ENCODE measurements at places on chromosomes 13 and 19.

DNA sequence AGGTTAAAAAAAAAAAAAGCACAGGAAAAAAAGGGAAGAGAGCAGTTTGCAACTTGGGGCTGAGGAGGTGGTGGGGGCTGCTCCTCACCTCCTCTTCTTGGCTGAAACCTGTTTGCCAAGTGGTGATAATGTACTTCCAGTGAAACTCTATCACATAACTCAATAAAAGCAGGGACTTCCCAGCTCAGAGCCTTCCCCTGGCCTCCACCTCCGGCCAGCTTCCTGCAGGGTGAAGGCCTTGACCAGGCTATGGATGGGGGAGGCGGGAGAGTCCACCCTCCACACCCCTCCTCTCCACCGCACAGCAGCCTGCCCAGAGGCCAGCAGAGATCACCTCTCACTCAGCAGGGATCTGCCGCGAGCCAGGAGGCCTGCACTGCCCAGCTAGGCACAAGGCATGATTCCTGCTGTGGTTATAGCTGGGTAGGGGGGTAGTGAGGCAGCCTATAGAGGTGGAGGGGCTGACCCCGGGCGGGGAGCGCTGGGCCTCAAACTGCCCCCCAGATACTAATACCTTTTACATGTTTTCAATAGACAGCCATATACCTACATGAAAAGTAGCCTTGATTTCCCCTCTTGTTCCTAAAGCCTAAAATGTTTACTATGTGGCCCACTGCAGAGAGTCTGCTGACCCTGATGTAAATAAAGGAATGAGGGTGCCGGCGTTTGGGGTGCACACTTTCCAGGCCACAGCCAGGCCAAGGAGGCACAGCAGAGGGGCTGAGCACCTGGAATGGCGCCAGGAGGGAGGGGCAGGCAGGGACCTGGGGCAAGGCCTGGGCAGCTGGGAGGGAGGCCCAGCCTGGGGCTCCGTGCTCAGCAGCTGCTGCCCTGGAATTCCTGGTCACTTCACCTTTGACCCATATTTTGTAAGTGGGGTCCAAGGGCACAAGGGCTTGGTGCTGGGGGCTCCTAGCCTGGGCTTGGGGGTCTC lies 10.3 kb downstream of the ZNF787 start:
- DNase-seq = no peak

GRCh38 chr13:112354330-112355273 lies 21.6 kb upstream of the SPACA7 start:
- no peak for DNase-seq

- no peak for DNase-seq
Measured at GRCh38 chr19:12692960-12693359, 3.5 kb downstream of the FBXW9 start.

GRCh38 chr13:33218020-33218419 lies 67.5 kb downstream of the STARD13 start:
- no peak for DNase-seq

GRCh38 chr13:110240943-110241342 lies 66.0 kb downstream of the COL4A1 start:
- DNase-seq = no peak

- DNase-seq = no peak
Measured at GRCh38 chr13:26236296-26236695, 14.2 kb upstream of the RNF6 start.

GRCh38 chr13:80716610-80717081 lies 375.7 kb upstream of the SPRY2 start:
- peak; percentile 50 for DNase-seq

GRCh38 chr13:85853161-85853894 lies 54.1 kb upstream of the SLITRK6 start:
- no peak for DNase-seq

GRCh38 chr13:37375724-37376123 lies 222.8 kb downstream of the POSTN start:
- DNase-seq = no peak

GRCh38 chr13:48304143-48304876 lies 759 bp downstream of the RB1 start:
- peak; percentile 66 for DNase-seq

DNA sequence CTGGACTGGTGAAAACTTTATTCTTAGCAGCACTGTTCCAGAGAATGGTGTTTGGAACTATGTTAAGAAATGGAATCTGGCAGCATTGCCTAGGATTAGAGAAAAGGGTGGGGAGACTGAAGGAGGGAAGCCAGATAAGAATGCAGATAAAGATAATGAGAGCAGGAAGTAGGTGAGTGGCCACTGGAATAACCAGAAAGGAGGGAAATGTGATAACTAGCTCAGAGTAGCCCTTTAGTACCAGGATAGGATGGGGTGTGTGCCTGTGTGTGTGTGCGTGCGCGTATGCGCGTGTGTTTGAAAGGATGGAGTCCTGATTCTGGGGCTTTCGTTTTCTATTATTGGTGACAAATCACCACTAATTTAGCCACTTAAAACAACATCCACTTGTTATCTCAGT lies 33.4 kb upstream of the FRY start:
- DNase-seq = no peak

- DNase-seq = no peak
Measured at GRCh38 chr13:52414051-52414450, 8.1 kb upstream of the THSD1 start.

DNA sequence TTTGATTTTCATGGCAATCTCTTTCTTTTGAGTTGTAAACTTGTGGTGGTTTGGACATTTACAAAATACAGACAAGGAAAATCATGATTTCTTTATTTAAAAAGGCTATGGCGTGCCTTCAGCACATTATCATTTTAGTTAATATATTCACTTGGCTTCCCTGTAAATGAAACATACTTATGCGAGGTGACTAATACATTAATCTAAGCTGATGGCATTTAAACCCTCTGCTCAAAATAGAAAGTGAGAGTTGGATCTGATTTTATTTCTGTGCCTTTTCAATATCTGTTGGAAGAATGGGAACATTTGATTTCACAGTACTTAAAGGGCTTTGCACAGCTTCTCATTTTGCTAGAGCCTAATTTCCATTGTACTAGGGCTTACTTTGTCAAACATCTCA lies 289.8 kb downstream of the MTUS2 start:
- no peak for DNase-seq

DNA sequence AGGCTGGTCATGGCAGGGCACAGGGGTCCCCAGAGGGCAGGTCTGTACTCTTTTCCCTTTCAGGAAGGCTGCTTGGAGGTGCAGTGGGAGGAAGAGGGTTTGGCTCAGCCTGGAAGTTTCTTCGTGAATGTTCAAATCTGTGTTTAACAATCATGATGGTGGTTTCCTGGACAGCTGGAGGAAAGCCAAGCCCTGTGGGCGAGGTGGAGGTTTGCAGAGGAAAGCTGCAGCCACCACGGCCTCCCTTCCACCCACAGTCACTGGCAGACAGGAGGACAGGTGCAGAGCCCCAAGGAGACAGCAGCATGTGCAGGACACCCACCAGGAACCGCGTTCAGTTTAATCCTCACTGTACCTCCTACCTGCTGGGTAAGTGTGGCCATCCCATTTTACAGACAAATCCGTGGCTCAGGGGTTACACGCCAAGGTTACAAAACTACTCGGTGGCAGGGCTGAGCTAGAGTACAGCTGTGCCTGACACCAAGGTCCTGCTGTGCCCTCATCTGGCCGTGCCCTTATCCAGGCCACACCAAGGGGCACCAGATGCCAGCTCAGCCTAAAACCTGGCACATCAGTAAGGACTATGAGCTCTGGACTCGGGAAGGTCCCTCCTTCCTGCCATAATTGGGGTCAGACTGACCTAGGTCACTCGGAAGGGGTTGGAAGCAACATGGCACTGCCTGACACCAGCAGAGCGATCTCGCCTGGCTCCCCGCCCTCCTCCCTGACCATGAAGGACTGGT lies 34.1 kb downstream of the SUGP2 start:
- DNase-seq = no peak

- peak; percentile 31 for DNase-seq
Measured at GRCh38 chr19:18253716-18254115, 20.5 kb downstream of the IQCN start.

GRCh38 chr13:93942016-93942415 lies 537.5 kb downstream of the DCT start:
- no peak for DNase-seq

- DNase-seq = no peak
Measured at GRCh38 chr19:44626048-44626624, 12.8 kb downstream of the IGSF23 start.

GRCh38 chr19:38194061-38194701 lies 29.8 kb downstream of the DPF1 start:
- DNase-seq = no peak

DNA sequence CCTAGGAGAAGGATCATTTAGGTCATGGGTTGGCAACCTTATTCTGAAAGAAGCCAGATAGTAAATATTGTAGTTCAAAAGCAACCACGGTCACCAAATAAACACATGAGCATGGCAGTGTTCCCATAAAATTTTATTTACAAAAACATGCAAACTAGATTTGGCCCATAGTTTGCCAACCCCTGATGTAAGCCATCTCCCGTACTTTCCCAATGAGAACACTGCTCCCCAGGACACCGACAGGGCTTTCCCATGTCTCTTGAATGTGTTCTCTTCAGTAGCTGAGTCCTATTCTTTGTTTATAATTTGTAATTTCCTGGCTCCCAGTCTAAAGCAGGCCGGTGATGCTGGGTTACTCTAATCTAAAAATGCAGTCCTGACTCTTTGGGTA lies 239.6 kb downstream of the LHFPL6 start:
- no peak for DNase-seq

DNA sequence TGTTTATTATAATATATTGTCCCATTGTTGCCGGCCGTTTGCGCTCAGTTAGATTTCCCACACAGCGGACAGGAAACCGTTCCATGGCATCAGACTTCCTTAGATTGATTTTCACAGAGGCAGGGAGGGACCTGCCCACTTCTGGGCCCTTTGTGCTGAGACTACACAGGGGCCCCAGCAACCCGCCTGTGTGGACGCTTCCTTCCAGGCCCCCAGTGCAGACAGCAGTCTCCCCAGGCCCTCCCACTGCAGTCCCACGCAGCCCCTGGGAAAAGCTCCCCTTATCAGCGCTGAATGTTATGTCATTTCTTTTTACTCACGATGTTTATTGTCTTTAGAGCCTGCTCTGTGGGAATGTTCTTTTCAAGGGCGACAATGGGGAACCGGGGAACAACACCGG lies 351.7 kb upstream of the ARGLU1 start:
- DNase-seq = no peak

DNA sequence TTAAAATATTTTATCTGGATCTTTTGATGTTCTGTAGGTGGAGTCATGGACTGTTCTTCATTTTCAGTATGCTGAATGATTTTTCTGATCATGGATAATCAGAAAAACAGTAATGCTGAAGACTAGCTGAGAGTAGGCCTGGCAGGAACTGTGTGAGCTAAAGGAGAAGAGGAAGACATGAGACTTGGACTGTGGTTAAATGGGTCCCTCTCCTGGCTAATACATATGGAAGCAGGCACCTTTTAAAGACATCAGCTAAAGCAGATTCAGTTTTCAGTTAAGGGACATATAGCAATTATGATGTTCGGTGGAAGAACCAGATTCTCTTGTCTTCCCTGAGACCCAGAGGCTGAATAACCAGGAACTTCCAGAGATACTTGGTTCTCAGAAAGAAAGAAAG lies 169.4 kb downstream of the OLFM4 start:
- DNase-seq = peak; percentile 7

DNA sequence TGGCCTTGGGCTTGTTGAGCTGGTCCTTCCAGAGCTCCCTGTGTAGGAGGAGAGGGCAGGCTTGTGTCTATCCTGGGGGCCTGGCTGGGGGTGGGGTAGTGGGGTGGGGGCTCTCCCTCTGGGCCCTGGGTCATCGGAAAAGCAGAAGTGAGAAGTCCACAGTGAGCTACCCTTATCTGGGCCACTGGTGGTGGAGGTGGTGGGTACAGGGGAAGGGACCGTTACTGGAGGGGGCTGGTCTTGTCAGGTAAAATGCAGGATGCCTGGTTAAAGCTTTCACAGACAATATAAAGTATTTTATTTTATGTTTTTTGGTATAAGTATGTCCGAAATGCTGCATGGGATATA lies 342 bp upstream of the SIGLEC10 start:
- DNase-seq = no peak

- no peak for DNase-seq
Measured at GRCh38 chr19:40266912-40267600, 18.1 kb downstream of the AKT2 start.

DNA sequence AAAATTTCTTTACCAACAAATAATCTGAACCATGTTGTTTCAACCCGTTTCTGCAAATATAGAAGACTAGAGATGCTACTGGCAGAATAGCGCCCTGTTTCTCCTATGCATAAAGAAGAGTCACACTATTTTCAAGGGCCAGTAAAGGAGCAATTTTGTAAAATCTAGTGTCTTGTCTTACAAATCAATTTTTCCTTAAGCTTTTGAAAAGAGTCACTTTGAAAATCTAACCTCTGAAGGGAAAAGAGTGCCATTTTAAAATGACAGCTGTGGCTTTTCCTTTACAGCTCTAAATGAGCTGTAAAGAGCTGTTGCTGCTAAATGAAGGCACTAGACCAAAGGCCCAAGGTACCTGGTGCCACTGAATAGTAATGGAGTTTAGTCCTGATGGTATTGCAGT lies 16.9 kb upstream of the GTF2F2 start:
- no peak for DNase-seq

- DNase-seq = no peak
Measured at GRCh38 chr19:4653793-4654436, 14.6 kb downstream of the TNFAIP8L1 start.

DNA sequence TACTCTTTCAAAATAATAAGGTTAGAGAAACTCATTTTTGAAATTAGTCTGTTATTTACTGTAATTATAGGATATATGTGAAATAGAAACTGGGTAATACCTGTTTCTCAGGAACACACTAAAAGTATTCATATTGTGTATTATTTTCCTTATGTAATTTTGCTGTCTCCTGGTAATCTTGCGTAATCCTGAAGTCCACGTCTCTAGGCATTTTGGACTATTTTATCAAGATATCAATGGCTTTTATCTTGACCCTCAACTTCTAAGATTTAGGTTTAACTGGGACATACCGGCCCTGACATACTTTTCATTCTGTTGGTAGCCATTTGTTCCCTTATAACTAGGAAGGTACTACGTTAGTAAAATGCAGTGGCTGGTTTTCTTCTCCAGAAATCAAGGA lies 80.3 kb downstream of the PAN3 start:
- no peak for DNase-seq

GRCh38 chr13:96499656-96500055 lies 409.7 kb downstream of the HS6ST3 start:
- DNase-seq = no peak

- peak; percentile 73 for DNase-seq
Measured at GRCh38 chr13:51311957-51312520, 27.5 kb upstream of the SERPINE3 start.
